ENCODE measurements at places on chromosomes 5 and 9.

- no peak for DNase-seq
Observed at GRCh38 chr5:100852988-100853449, 50.1 kb downstream of the ST8SIA4 start.

- no peak for DNase-seq
Observed at GRCh38 chr5:178388386-178389025, 155.9 kb upstream of the PHYKPL start.

DNA sequence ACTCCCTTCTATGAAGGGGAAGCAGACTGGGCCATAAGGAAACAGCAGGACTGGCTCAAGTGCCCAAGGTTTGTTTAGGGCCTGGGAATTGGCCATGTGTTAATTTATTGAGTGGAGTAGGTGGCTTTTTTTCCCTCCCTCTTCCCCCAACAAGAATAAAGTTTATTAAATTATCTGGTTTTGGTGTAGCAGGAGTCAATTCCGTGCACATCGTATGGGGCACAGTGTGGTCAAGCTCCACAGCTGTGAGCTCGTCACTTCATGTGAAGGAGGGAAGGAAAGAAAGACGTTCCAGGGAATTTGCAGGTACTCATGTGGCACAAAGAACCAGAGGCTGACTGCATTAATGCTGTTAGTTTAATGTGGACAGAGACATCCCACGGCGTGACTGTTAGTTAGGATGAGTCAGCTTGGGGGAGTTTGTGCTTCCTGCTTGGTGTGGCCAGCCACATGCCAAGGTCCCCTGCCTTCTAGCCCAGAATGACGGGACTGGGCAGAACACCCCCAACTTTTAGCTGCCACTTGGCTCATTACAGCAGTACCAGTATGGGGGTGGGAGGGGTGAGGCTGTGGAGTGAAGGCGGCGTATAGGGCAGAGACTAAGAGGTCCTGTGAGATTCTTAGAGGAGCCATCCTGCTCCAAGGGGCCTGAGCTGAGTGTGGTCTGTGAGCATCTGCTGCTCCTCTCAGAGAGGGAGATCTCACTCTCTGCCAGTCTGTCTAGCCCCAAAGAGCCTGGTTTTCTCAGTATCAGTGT is 33.2 kb downstream of the CSF1R start:
- peak; percentile 88 for DNase-seq

DNA sequence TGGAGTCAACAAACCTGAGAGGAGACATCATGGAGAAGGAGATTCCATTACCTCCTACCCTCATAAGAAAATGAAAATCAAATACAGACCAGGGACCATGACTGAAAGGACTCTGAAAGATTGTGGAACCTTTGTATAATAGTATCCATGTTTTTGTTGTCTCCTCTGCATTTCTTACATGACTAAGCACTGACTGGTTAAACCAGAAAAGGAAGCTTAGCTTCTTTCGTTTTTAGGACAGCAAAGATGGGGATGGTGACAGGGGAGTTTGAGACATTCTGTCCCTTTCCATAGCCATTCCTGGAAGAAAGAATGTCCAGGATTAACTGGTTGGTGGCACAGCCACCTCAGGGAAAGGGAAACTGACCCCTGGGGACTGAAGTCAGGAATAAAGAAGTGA is 22.2 kb downstream of the ITGA1 start:
- DNase-seq: peak; percentile 74

DNA sequence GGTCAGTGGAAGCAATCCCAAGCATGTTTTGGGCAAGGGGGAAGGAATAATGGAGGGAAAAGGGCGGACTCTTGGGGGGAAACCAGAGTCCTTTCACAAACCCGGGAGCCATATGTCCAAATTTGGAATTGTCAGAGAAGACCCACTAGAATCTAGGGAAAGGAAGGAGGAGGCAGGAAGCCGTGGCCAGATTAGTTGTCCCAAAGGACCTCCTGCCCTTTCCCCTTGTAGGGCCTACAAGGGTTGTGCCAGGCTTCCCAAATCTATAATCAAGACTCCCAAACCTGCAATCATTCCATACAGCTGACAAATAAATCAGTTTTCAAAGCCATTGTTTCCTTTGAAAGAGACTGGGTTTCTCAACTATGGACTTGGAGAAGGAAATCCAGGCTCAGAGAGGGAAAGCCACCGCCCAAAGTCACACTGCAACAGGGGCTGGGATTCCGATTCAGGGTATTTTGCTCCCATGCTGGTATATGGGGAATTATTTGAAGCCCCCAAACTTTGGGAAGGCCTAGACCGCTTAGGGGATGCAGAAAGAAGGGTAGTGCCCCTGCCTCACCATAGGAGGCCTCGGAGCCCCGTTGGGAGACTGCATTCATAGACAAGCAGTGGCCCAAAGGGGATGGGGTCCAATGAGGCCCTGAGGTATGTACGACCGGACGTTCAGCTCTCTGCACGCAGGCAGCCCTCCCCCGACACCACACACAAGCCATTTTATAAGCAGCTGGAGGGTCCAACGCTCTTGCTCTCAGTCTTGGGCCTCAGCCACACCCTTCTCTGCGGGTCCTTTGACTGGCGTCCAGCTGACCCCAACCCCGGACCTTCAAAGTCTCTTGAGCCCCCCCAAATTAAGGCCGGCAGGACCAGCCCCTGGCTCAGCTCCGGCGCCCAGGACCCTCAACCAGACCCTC is 815 bp downstream of the ANXA6 start:
- DNase-seq: peak; percentile 72

- no peak for DNase-seq
Observed at GRCh38 chr9:136291306-136292025, 12.4 kb downstream of the CCDC187 start.

DNA sequence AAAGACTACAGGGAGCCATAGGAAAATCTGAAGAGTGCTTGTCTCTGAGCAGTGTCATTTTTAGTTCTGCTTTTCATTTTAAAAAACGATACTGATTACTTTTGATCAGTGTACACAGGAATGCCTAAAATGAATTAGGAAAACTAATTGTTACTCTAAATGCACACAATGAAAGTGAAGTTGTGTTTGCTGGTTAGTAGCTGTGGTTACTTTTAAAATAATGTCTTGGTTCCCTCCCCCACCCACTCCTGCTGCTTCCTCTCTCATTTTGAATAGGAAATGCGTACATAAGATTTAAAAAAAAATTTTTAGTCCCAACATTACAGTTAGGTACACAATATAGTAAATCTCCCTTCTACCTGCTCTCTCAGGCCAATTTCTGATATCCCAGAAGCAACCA is 47.5 kb upstream of the PLPP1 start:
- no peak for DNase-seq

DNA sequence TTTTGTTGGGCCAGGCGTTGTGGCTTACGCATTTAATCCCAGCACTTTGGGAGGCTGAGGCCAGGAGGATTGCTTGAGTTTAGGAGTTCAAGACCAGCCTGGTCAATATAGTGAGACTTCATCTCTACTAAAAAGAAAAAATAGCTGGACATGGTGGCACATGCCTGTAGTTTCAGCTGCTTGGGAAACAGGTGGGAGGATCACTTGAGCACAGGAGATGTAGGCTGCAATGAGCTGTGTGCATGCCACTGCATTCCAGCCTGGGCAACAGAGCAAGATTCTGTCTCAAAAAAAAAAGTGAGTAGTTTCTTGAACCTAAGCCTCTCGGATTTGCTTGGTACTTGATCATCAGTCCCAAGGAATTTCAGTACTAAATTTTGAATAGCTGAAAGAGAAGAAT is 26.9 kb downstream of the G3BP1 start:
- no peak for DNase-seq

GRCh38 chr5:176918613-176919012 is 19.5 kb upstream of the HK3 start:
- DNase-seq: no peak

GRCh38 chr9:76905791-76906646 is at the start of gene PRUNE2:
Gene PRUNE2 (minus strand): TSS chr9:76906114. CDS start chr9:76905963, 151 bp downstream.
- DNase-seq: peak; percentile 76

DNA sequence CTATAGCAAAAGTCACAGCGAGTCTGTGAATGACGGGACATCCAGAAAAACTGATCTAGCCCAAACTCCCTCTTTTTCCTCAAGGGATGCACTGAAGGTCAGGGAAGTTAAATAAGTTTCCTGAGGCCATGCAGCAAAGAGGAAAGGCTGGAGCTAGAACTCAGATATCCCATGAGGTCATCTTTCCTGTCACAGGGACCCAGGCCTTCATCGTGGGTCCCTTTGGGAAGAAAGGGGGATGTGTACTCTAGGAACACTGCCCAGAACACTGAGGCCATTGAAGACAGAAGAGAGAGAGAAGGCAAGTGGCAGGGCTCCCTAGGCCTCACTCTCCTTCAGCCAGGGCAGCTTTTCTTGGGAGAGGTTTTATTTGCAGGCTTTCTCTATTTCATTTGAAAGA is 182.0 kb downstream of the EBF1 start:
- no peak for DNase-seq

DNA sequence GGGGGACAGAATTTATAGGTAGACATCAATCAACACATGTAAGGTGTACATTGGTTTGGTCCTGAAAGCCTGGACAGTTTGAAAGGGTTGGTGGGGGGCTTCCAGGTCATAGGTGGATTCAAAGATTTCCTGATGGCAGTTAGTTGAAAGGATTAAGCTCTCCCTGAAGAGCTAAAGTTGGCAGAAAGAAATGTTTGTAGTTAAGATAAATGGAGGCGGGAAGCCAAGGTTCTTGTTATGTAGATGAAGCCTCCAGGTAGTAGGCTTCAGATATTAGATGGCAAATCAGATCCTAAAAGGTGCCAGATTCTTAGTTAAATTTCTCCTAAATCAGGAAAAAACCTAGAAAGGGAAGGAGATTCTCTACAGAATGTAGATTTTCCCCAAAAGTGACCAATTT is 9.0 kb upstream of the LRRTM2 start:
- DNase-seq: no peak

DNA sequence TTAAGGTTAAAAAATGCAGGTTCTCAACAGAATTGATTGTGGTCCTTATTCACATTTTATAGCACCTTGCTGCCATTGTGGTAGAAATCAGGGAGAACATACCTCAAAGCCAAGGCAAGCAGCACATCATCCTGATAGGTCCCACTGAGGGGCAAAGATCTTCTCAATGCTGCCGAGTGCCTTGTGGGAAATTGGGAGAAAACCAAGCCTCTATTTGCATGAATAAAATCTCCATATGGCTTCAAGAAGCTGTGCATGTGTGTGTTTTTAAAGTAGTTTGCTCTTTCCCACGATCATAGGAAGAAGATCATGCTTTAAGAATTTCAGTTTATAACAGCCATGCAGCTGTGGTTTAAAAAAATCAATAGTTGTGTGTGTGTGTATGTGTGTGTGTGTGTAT is 216.9 kb upstream of the FBXL7 start:
- peak; percentile 22 for DNase-seq

- DNase-seq: no peak
Observed at GRCh38 chr5:175706499-175706898, 48.6 kb downstream of the HRH2 start.

GRCh38 chr5:114789773-114790402 is 379.8 kb downstream of the TRIM36 start:
- peak; percentile 38 for DNase-seq

DNA sequence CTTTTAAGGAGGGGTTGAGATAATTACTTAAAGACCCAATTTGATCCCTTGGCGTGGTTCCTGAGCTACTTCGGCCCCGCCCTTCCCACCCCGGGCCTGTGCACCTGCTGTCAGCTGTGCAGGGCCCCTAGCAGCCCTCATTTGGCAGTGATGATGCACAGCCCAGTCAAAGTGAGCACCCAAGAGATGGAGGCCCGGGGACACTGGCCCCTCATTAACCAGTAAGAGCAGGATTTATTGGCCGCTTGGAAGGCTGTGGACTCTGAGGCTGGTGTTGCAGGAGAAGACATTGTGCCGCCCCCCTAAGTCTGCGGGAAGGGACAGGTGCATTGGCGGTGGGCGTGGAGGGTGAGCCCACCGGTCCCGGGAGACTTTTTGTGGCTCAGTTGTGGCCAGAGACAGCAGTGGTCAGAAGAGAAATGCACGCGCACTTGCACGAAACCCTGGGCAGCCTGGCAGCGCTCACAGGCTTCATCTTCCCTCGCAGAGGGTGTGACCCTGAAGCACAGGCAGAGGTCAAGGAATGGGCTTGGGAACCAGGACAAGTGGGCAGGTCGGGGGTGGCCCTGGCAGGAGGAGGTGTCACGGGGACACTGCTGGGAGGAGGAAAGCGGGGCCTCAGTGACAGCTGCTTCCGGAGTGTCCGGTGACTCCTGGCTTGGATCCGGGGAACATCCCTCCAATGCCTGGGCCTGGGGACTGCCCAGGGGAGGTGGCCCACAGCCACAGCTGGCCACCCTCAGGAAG is 74.0 kb upstream of the RXRA start:
- DNase-seq: no peak

- DNase-seq: no peak
Observed at GRCh38 chr5:55205001-55205400, 22.1 kb downstream of the MCIDAS start.

DNA sequence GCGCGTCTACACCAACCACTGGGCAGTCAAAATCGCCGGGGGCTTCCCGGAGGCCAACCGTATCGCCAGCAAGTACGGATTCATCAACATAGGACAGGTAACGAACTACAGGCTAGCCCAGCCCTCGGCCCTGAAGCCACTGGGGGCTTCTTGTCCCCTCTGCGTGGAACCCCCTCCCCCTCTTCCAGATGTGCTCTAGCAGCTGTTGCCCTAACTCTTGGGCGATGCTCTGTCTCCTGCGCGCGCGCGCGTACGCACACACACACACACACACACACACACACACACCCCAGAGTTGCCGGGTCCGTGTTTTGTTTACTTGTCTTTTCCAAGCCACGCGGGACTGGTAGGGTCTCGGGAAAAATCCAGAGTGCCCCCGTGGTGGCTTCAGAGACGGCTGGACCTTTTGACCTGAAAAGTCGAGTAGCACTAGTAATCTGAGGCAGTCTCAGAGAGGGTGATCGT is 836 bp downstream of the PCSK5 start:
- DNase-seq: no peak

GRCh38 chr9:121949364-121949763 is 143.7 kb downstream of the TTLL11 start:
- DNase-seq: peak; percentile 72

- DNase-seq: peak; percentile 38
Observed at GRCh38 chr9:122900791-122901190, 4.4 kb downstream of the RC3H2 start.

- DNase-seq: no peak
Observed at GRCh38 chr9:100441911-100442361, 15.0 kb downstream of the MSANTD3 start.

- no peak for DNase-seq
Observed at GRCh38 chr5:151648988-151649387, 37.7 kb downstream of the SPARC start.
